Endodermal cell (in vitro differentiated cells): ENCODE measurements at places on chromosomes 2 and 18. TPM values are rescaled to one million over a fixed set of nuclear protein-coding genes. Genes with fewer than 3 reads are reported as not detected.
A peak's percentile ranks its signal among the peaks of the same experiment; 100 is the strongest.

Gene POTEI
- total RNA-seq: 0.07 to 0.33 TPM (median 0.13 TPM) in 3 replicates

DNA sequence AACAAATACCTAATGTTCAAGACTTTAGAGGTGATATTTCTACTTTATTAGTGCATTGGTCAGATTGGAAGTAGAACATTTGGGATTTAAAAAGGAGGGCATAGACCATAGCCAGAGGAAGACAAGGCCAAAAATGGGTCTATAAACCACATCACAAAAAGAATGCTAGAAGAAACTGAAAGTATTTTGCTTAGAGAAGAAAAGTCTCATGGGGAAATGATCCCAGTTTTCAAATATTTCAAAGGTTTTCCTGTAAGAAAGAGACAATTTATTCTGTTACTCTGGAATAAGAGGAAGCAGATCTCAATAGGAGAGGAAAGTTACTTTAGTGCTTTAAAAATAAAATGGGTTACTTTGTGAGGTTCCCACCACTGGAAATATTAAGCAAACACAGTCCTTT lies 341.4 kb downstream of the TNS1 start:
- no peak overlapping the region for H3K4me3 ChIP-seq
- peaks cover 3% of the 10 kb centered on the region for H3K4me1 ChIP-seq
- no peak for DNase-seq
- no peak overlapping the region for H3K27ac ChIP-seq

GRCh38 chr2:89851583-89851905 lies 1160.1 kb downstream of the RPIA start:
- H3K36me3 ChIP-seq: no peaks in the 10 kb centered on the region
- no peaks in the 10 kb centered on the region for H3K4me1 ChIP-seq
- H3K27ac ChIP-seq: no peak overlapping the region
- no peaks in the 10 kb centered on the region for H3K27me3 ChIP-seq

DNA sequence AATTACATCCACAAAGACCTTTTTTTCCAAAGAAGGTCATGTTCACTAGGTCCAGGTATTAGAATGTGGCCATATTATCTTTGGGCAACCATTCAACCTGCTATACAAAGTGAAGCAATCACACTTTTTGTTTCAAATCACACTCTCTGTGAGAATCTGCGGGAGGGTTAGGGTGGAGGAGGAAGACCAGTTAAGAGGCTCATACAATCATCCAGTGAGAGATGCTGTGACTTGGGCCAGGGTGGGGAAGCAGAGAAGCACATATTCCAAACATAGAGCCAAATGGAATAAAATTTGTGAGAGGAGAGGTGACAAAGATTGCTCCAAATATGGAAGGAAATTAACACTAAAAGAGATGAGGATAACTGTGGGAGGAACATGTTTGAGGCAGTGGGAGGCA lies 351.6 kb downstream of the CYRIA start:
- no peak for DNase-seq
- H3K27me3 ChIP-seq: no peaks in the 10 kb centered on the region
- H3K4me1 ChIP-seq: peaks cover 4% of the 10 kb centered on the region
- no peak overlapping the region for H3K4me3 ChIP-seq

DNA sequence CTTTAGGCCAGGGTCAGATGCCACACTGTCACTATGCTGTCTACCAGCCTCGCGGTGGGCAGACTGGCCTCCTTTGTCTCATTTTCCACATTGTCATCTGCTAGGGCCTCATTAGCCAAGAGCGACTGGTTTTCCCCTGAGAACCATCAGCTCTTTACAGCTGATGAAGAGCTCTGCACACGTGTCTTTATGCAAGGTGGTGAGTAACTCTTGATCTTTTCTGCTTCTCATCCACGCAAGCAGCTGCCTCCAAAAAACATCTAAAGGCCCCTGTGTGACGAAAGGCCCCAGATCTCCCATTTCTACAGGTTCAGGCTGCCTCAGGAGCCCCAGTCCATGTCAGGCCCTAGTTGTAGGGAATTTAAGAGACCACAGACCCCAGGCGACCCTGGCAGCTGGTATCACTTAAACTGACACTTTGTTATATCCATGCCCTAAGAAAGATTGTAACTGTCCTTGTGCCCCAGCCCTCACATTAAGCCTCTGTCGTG lies 52.9 kb downstream of the DPYSL5 start:
- no peak overlapping the region for H3K4me3 ChIP-seq
- H3K27ac ChIP-seq: peak overlapping the region; percentile 90
- DNase-seq: peak; percentile 35
- H3K36me3 ChIP-seq: no peaks in the 10 kb centered on the region
- no peaks in the 10 kb centered on the region for H3K27me3 ChIP-seq
- H3K4me1 ChIP-seq: no peaks in the 10 kb centered on the region

DNA sequence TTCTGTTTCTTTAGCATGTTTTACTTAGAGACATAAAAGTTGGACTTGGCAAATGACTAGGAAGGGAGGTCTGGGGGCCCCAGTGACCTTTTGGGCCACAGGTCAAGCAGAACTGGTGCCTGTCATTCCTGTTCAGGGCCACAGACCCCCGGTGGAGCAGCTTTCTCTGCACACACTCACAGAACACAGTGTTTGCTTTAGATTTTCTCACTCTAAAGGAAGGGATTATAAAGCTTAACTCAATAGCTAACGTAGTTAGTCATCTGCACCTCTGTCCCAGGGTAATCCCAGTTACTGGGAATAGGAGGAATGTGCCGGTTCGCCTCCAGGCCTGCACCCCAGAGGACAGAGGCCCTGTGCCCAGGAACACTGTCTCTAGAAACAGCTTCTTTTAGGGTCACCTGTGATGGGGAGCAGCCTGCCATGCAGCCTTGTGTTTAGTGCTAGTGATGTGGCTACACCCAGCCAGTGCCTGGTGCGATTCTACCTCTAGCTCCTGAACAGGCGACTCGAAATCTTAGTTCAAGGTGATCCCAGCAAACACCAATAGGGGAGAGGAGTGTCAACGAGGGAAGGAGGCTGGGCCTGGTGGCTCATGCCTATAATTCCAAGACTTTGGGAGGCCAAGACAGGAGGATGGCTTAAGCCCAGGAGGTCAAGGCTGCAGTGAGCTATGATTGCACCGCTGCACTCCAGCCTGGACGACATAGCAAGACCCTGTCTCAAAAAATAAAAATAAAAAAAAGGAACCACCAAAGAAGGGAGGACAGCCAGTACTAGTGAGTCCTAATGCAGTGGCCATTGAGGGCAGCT lies 11.6 kb downstream of the SPATA3 start:
- no peak overlapping the region for H3K4me3 ChIP-seq
- no peaks in the 10 kb centered on the region for H3K4me1 ChIP-seq
- DNase-seq: no peak
- no peak overlapping the region for H3K27ac ChIP-seq
- peaks cover 30% of the 10 kb centered on the region for H3K27me3 ChIP-seq

DNA sequence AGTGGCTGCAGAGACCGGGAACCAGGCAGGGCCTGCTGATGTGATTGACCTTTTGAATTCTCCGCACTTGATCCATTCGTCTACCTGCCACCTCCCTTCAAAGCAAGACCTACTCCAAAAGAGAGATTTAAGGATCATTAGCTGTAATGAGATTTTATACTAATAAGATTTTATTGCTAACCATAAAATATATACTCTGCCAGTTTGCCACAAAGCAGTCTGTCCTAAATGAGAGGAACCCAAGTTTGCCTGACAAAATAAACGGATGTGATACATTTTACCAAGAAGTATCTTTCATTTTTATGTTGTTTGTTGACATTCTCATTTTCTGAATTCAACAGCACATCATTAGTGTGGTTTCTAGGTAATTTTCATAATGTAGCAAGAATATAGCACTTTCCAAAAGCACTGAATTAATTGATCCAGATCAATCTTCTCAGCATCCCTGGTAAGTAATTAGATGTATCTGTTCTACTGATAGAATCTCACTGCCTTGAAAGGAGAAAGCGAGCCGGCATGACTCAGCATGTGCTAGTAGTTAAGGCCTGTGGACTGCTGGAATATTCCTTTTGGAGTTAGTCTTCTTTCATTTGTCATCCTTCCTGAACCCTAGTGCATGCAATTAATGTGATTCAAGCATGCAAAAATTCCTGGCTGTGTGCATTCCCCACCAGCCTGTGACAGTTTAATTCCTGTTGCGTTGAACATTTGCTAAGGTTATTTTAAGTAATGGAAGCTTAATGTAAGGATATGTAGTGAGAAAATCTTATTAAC lies 128.5 kb downstream of the ARL6IP6 start:
- no peak for DNase-seq
- H3K4me3 ChIP-seq: no peak overlapping the region
- H3K27ac ChIP-seq: no peak overlapping the region
- H3K4me1 ChIP-seq: no peaks in the 10 kb centered on the region
- no peaks in the 10 kb centered on the region for H3K27me3 ChIP-seq
- H3K36me3 ChIP-seq: no peaks in the 10 kb centered on the region

- DNase-seq: no peak
- H3K36me3 ChIP-seq: no peaks in the 10 kb centered on the region
- H3K4me1 ChIP-seq: no peaks in the 10 kb centered on the region
- H3K27ac ChIP-seq: no peak overlapping the region
- H3K4me3 ChIP-seq: no peak overlapping the region
These were observed 510.9 kb downstream of the PARD3B start for GRCh38 chr2:205056151-205056561.

DNA sequence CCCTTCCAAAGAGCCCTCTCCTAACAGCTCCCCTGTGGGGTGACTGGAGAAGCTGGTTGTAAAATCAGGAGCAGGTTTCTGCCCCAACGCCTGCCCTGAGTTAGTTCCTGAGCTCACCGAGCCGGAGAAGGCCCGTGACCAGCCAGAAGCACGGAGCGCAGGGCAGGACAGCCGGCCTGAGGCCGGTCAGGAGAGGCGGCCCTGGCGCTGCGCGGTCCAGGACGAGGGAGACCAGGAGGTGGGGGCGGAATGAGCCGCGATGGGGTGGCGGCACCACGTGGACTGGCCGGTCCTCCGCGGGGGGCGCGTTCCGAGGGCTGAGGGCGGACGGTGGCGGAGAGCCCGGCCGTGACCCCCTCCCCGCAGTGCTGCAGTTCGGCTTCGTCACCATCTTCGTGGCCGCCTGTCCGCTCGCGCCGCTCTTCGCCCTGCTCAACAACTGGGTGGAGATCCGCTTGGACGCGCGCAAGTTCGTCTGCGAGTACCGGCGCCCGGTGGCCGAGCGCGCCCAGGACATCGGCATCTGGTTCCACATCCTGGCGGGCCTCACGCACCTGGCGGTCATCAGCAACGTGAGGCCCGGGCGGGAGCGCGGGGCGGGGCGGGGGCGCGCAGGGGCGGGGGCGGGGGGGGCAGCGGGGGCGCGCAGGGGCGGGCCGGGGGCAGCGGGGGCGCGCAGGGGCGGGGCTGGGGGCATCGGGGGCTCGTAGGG lies 29.0 kb downstream of the ANO7 start:
- H3K27ac ChIP-seq: peak overlapping the region; percentile 66
- no peaks in the 10 kb centered on the region for H3K4me1 ChIP-seq
- peak; percentile 89 for DNase-seq
- H3K27me3 ChIP-seq: no peaks in the 10 kb centered on the region
- H3K36me3 ChIP-seq: no peaks in the 10 kb centered on the region

Gene ARHGAP25
- 0.63 to 1.9 TPM (median 0.82 TPM) in 3 replicates for total RNA-seq

- no peaks in the 10 kb centered on the region for H3K27me3 ChIP-seq
- H3K36me3 ChIP-seq: no peaks in the 10 kb centered on the region
- H3K4me1 ChIP-seq: no peaks in the 10 kb centered on the region
- no peak overlapping the region for H3K4me3 ChIP-seq
- no peak overlapping the region for H3K27ac ChIP-seq
These were observed 122.5 kb upstream of the RND3 start for GRCh38 chr2:150609831-150610582.

Gene ZNF804A
- 0.15 and 0.18 TPM in 2 replicates for total RNA-seq

- no peaks in the 10 kb centered on the region for H3K4me1 ChIP-seq
- peaks cover 36% of the 10 kb centered on the region for H3K36me3 ChIP-seq
- H3K4me3 ChIP-seq: no peak overlapping the region
- peak; percentile 38 for DNase-seq
- no peaks in the 10 kb centered on the region for H3K27me3 ChIP-seq
These were observed 73.3 kb downstream of the SH3BP4 start for GRCh38 chr2:235024931-235025773.

DNA sequence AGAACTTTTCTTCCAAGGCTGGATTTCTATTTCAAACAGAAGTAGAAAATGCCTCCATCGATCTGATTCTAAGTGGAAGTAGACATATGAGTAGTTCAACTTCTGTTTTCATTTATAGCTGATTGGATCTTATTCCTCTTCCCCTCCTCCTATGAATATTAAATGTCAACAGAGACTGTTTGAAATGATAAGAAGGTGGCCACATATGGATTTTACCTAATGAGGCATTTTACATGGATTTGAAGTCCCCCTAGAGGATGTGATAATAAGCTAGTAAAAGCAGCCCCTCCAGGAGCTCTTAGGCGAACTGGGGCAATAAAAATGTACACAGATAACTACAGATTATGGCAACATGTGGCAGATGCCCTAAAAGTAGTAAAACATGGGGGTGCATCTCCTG lies 71.0 kb downstream of the UPP2 start:
- no peak overlapping the region for H3K27ac ChIP-seq
- H3K4me3 ChIP-seq: no peak overlapping the region
- no peaks in the 10 kb centered on the region for H3K36me3 ChIP-seq

DNA sequence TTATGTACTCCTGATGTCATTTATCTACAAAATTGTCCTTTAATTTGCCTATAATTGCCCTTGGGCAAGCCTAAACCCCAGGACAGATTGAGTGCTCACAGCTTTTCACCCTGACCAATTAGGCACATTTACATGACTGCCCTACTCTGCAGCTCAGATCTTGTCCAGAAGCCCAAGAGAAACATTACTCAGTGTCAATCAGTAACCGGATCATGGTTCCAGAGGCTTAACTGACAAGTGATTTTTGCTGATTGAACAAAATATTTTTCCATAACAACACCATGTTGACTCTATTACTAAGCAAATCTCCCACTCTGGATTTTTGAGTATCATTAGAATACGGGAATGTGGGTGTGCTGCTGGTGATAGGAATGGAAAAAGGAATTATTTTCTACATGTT lies 465.4 kb upstream of the TNP1 start:
- H3K36me3 ChIP-seq: no peaks in the 10 kb centered on the region
- H3K4me1 ChIP-seq: no peaks in the 10 kb centered on the region
- no peak for DNase-seq
- no peak overlapping the region for H3K4me3 ChIP-seq
- no peak overlapping the region for H3K27ac ChIP-seq

Gene ALMS1
- total RNA-seq: 36.9 and 52.4 TPM in 2 replicates

Gene CDCA7
- total RNA-seq: 80.4 to 107 TPM (median 101 TPM) in 3 replicates
